RCC 7860 (cell line): ENCODE measurements at places on chromosomes 7 and 10.
A peak's percentile ranks its signal among the peaks of the same experiment; 100 is the strongest.

GRCh38 chr7:25802473-25802872, 349.5 kb upstream of the NFE2L3 start:
- DNase-seq, result no peak

GRCh38 chr10:127845756-127846155, 47.0 kb downstream of the CLRN3 start:
- no peak for DNase-seq

DNA sequence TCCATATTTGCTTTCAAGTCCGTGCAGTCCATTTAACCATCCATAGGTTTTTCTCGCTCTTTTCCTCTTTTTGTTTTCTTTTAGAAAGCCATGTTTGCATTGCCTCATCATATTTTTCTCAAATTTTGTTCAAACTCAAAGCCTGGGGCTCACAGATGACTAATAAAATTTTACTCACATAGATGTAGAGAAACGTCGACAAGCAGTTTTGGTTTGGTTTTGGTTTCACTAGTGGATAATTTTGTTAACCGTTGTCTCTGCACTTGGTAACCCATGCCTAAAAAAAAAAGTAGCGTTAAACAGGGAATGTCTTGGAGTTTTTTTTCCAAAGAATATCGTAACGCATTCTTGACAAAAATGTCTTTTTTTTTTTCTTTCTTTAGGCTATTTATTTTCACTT, 344.2 kb upstream of the GALNT17 start:
- no peak for DNase-seq

- DNase-seq, result no peak
Observed at GRCh38 chr7:82507976-82508677, 64.5 kb upstream of the CACNA2D1 start.

GRCh38 chr10:119306986-119307392, 99.6 kb downstream of the GRK5 start:
- DNase-seq, result peak; percentile 61

GRCh38 chr10:130338636-130339024, 202.4 kb downstream of the GLRX3 start:
- no peak for DNase-seq

DNA sequence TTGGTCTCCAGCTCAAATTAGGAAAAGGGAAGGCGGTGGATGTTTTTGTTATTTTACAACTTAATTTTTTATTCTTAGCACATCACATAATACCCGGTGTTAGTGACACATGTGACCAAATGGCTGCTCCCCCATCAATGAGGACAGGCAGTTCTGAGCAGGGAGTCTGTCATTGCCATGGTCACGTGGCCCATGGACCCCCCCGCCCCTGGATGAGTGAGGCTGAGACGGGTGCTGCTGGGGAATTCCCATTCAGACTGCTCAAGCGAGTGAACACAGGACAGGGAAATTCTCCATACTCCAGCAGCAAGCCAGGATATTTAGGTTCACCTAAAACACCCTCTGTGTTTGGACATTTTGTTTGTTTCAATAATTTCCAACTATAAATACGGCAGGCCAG, 34.7 kb upstream of the SLC35B4 start:
- peak; percentile 43 for DNase-seq

GRCh38 chr7:38002689-38003088, 82.2 kb downstream of the EPDR1 start:
- DNase-seq, result no peak

GRCh38 chr10:72087392-72087968, 871 bp downstream of the SPOCK2 start:
- DNase-seq, result no peak

DNA sequence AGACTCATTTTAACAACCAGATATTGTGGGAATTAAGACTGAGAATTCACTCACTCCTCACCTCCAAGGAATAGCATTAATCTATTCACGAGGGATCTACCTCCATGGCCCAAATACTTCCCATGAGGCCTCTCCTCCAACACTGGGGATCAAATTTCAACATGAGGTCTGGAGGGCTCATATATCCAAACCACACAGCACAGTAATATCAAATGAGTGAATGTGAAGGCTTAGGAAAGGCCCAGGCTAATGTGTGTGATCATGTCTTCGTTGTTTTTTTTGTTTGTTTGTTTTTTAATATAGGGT, 46.5 kb downstream of the HIBADH start:
- DNase-seq, result no peak

- DNase-seq, result no peak
Observed at GRCh38 chr10:14751014-14751896, 23.4 kb downstream of the FAM107B start.

DNA sequence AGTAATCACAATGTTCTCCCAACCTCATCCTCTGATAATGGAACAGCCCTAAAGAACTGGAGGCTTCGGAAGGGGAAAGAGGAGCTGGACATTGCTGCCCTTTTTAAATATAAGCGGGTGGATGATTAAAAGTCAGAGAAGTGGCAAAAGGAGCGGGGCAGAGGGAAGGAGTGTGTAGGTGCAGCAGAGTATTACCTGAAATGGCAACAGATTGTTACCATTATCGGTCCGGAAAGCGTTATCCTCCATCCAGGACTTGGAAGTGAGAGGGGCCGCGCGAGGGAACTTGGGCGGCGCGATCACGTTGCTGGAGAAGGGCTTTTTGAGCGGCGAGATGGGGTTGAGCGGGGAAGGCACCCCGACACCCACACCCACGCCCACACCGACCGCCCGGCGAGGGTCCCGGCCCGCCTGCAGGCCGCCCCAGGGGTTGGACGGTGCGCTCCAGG, 51.7 kb downstream of the CPEB3 start:
- no peak for DNase-seq

DNA sequence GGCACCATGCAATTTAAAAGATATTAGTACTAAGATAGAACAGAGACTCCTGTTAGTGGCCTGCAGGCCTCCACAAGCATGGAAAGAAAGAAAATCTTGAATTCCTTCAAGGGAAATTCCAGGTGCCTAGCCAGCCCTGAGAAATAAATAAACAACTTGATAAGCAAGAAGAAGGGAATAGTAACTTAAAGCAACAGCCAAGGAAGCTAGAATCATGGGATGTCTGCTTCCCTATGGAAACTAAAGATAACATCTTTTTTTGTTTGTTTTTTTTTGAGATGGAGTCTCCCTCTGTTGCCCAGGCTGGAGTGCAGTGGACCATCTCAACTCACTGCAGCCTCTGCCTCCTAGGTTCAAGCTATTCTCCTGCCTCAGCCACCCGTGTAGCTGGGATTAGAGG, 128.6 kb downstream of the SKIDA1 start:
- DNase-seq, result peak; percentile 41

DNA sequence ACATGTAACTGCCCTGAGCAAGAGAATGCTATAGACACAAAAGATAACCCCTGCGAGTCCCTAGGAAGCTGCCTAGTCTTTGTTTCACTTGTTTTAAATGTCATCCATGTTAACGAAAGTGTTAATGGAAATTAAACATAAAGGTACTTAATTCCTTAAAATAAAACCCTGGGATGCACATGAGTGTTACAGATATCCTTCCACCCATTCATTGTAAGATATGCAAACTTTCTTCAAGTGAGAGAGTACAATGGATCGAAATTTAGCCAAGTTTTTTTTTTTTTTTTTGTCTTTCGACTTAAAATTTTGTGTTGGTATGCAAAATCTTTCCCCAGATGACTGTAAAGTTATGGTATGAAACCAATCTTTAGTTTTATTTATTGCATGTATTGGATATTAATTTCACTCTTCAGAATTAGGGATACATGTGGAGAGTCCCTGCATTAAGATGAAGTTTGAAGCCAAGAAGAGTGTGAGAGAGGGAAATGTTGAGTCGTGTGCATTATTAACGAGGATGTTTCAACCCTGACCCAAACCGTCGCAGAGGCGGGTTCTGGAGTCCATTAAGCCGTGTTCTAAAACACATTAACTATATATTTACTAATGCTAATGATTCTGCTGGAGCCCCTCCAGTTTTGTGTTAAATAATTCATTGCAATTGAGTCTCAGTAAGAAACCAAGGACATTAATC, 1.6 kb downstream of the CDK14 start:
- no peak for DNase-seq

DNA sequence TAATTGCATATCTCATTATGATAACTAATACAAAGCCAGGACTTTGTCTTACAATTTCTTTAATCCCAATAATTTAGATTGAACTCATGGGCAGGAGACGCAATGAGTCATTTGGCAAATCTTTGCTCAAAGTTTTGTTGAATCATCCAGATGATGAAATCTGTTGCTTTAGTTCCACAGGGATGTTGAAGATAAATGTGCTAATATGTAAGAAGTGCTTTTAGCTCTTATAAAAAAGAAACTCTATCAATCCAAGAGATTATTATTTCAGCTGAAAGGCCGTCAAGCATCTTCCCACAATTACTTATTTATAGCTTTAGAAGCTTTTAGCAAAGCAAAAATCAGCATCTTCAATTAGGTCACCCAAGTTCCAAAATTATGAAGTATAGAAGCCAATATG, 36.8 kb upstream of the ANK3 start:
- peak; percentile 26 for DNase-seq

- no peak for DNase-seq
Observed at GRCh38 chr10:79560160-79560709, at the start of gene SFTPA2. TSS of gene SFTPA2 (minus strand) at chr10:79560407. CDS start at chr10:79559483, 924 bp downstream.

GRCh38 chr7:117818232-117818631, 55.0 kb downstream of the CTTNBP2 start:
- no peak for DNase-seq
